Mammary microvascular endothelial cell (primary cell): ENCODE measurements at places on chromosomes 4 and X. TPM values are rescaled to one million over a fixed set of nuclear protein-coding genes. Genes with fewer than 3 reads are reported as not detected.

Gene FAM9B
- not detected in 2 replicates for total RNA-seq

Gene TBC1D19
- 4.9 and 8.0 TPM in 2 replicates for total RNA-seq

Gene MAGEA12
- not detected in 2 replicates for total RNA-seq

Gene DNAJB14
- total RNA-seq = 18.5 and 28.6 TPM in 2 replicates

Gene SGMS2
- 70.5 and 95.0 TPM in 2 replicates for total RNA-seq

Gene CT45A3
- total RNA-seq = not detected in 2 replicates

Gene SLC34A2
- not detected in 2 replicates for total RNA-seq

Gene ZAR1
- total RNA-seq = not detected in 2 replicates

Gene CYBB
- not detected in 2 replicates for total RNA-seq

Gene KLHL4
- total RNA-seq = 15.7 and 19.2 TPM in 2 replicates

Gene ZNF718
- total RNA-seq = 5.2 and 7.9 TPM in 2 replicates

Gene ANOS1
- total RNA-seq = 0.53 and 0.98 TPM in 2 replicates

Gene CRLF2
- total RNA-seq = 0.47 TPM in 1 of 2 replicates, not detected in the other

Gene GPR143
- total RNA-seq = 1.1 and 1.9 TPM in 2 replicates

Gene MTHFD2L
- total RNA-seq = 10.9 and 13.4 TPM in 2 replicates

Gene DOK7
- total RNA-seq = not detected in 2 replicates

Gene FSTL5
- total RNA-seq = not detected in 2 replicates

Gene PABPC4L
- 0.33 and 0.79 TPM in 2 replicates for total RNA-seq

Gene SPARCL1
- 58.5 and 60.4 TPM in 2 replicates for total RNA-seq

Gene CPZ
- total RNA-seq = not detected in 2 replicates

Gene SLC4A4
- under 0.01 TPM in 2 replicates for total RNA-seq

Gene NMU
- total RNA-seq = 4.5 and 6.7 TPM in 2 replicates
